ENCODE measurements at places on chromosomes 12 and 14. TPM values are rescaled to one million over a fixed set of nuclear protein-coding genes. Genes with fewer than 3 reads are reported as not detected.

GRCh38 chr14:101527987-101528386, 33.3 kb upstream of the DIO3 start:
- H3K4me1 ChIP-seq: no peaks in the 10 kb centered on the region
- H3K27me3 ChIP-seq: no peaks in the 10 kb centered on the region
- DNase-seq: no peak
- H3K36me3 ChIP-seq: no peaks in the 10 kb centered on the region
- H3K4me3 ChIP-seq: no peak overlapping the region
- H3K27ac ChIP-seq: no peak overlapping the region

GRCh38 chr14:95409477-95410272, 90.0 kb upstream of the CLMN start:
- peak overlapping the region; percentile 73 for H3K27ac ChIP-seq
- no peaks in the 10 kb centered on the region for H3K27me3 ChIP-seq
- peaks cover 25% of the 10 kb centered on the region for H3K4me1 ChIP-seq

DNA sequence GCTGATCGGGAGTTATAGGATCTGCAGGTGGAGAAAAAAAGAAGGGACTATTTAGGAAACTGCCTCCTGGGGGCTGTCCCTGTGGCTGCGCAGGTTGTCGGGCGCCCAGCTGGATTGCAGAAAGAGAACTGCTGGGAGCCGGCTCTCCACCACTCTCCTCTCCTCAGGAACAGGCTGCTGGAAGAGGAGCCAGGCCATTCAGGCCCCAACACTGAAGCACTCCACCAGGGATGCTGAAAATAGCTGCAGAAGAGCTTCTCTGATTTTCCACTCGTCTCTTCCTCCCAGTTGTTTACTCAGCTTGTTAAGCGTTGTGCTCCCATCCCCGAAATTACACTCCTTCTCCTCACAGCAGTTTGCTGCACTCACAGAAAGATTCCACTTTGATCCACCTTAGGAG, 347.3 kb downstream of the GLT1D1 start:
- no peak for DNase-seq
- H3K36me3 ChIP-seq: no peaks in the 10 kb centered on the region
- H3K27me3 ChIP-seq: no peaks in the 10 kb centered on the region
- no peak overlapping the region for H3K27ac ChIP-seq
- no peak overlapping the region for H3K4me3 ChIP-seq

GRCh38 chr14:50624447-50624846, 43.7 kb downstream of the SAV1 start:
- no peaks in the 10 kb centered on the region for H3K27me3 ChIP-seq
- no peak overlapping the region for H3K27ac ChIP-seq
- no peak for DNase-seq
- H3K36me3 ChIP-seq: no peaks in the 10 kb centered on the region
- no peak overlapping the region for H3K4me3 ChIP-seq

The NINJ2 gene
- total RNA-seq: 5.3 TPM

The FAM161B gene
- total RNA-seq: 4.5 TPM

DNA sequence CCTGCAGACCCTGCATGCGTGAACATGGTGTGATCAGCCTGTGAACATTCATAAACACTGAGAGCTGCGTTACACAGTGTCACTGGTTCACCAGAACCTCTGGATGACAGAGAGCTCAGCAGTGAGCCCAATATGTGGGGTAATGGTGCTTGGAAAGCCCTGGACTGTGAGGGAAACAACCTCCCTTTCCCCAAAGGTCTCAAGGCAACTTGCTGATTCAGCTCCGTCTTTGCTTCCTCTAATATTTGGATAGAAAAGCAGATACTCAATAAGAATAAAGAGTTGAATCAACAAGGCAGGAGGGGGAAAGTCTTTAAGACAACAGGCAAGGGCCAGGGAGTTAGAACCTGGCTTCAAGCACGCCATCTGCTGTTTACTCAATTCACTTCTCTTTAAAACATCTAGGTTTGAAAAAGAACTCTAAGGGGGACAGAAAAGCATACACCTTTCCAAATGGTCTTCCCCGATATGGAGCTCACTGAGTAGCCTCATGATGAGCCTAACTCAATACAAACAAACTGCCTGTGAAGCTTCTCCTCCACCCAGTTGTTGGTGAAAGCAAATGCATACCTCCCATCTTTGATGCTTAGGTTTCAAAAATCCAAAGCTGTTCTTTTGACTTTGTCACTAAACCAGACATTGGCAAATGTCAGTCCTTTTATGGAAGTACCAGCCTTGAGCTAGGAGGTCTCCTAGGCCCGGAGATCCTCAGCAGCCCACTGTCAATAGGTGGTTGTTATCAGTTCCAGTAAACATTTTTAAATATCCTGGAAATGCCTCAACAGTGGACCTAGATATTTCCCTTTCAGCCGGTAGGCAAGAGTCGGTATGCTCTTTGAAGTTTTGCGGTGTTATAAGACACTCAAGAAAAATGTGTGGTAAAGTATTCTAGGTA, 76.1 kb downstream of the SAMD4A start:
- peaks cover 24% of the 10 kb centered on the region for H3K4me1 ChIP-seq
- no peaks in the 10 kb centered on the region for H3K27me3 ChIP-seq
- H3K4me3 ChIP-seq: no peak overlapping the region
- H3K27ac ChIP-seq: peak overlapping the region; percentile 15
- DNase-seq: no peak

The AICDA gene
- not detected for total RNA-seq

The GPRC5D gene
- not detected for total RNA-seq

- no peak for DNase-seq
- no peak overlapping the region for H3K4me3 ChIP-seq
- no peaks in the 10 kb centered on the region for H3K4me1 ChIP-seq
- no peaks in the 10 kb centered on the region for H3K27me3 ChIP-seq
- H3K36me3 ChIP-seq: no peaks in the 10 kb centered on the region
Measured at GRCh38 chr12:93794738-93795137, 117.6 kb downstream of the CRADD start.

The ASB2 gene
- 47.2 TPM for total RNA-seq

The LRRK2 gene
- 32.0 TPM for total RNA-seq

The TMEM52B gene
- total RNA-seq: 2.8 TPM

The DHRS4L2 gene
- total RNA-seq: 6.9 TPM

- peaks cover 9% of the 10 kb centered on the region for H3K4me1 ChIP-seq
- no peaks in the 10 kb centered on the region for H3K27me3 ChIP-seq
- DNase-seq: no peak
Measured at GRCh38 chr14:60944204-60944603, 36.7 kb downstream of the TRMT5 start.

The CAPZA3 gene
- total RNA-seq: not detected

- H3K27me3 ChIP-seq: no peaks in the 10 kb centered on the region
- H3K4me1 ChIP-seq: no peaks in the 10 kb centered on the region
- H3K27ac ChIP-seq: no peak overlapping the region
- no peak for DNase-seq
- H3K4me3 ChIP-seq: no peak overlapping the region
Measured at GRCh38 chr12:79381248-79382208, 309.2 kb downstream of the PAWR start.

GRCh38 chr12:132433641-132434395, 56.1 kb upstream of the FBRSL1 start:
- no peaks in the 10 kb centered on the region for H3K27me3 ChIP-seq
- DNase-seq: no peak
- H3K4me3 ChIP-seq: no peak overlapping the region
- H3K4me1 ChIP-seq: no peaks in the 10 kb centered on the region
- no peaks in the 10 kb centered on the region for H3K36me3 ChIP-seq

The ORAI1 gene
- 4.7 TPM for total RNA-seq

DNA sequence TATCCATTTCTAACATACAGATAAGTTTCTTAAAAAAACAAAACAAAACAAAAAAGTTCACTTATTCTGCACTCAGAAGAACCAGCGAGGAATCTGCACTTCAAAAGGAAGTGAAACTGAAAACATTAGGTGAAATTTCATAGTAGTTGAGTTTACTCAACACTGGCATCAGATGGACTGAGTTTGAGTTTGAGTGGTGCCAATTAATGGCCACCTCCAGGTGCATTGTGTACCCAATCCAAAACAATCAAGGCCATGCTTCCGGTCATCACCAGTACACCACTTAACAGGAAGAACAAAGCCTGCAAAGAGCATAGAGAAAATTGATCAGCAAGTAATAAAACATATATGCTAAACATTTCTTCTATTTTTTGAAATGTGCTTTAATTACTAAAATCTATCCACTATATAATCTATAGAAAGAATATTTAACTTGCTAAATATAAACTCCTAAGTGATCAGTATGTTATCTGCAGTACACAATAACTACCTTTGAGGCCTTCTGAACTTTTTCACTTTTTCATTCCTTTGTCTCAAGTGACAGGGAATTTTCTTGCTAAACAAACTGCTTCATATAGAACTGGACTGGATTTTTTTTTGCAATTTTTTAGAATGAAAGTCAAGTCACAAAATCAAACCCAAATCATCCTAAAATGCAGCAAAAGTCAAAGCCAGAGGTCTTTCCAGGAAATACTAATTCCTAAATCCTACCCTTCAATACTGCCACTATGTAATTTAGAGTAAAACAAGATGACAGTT, 11.5 kb downstream of the SLC38A2 start:
- no peak overlapping the region for H3K27ac ChIP-seq
- H3K27me3 ChIP-seq: no peaks in the 10 kb centered on the region
- no peak overlapping the region for H3K4me3 ChIP-seq
- peaks cover 57% of the 10 kb centered on the region for H3K36me3 ChIP-seq

GRCh38 chr12:76945867-76946266, 67.0 kb upstream of the CSRP2 start:
- H3K27me3 ChIP-seq: no peaks in the 10 kb centered on the region
- H3K4me1 ChIP-seq: no peaks in the 10 kb centered on the region
- H3K4me3 ChIP-seq: no peak overlapping the region
- no peak overlapping the region for H3K27ac ChIP-seq

DNA sequence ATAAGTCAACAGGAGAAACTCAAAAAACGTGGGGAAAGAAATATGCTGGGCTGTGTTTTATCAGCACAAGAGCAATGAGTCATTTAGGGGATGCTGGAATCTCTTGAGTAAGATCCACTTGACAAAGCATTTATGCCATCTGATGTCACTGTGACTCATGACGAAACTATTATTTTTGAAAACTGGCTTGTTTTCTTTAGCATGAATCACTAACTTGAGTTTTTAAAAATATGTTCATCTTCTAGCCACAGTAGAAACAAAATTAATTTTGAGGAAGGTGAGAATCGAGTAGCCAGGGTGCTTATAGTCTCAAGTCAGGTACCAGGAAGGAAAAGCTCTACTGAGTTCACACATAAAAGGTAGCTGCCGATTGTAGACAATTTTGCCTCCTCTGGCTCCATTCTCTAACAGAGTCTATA, 456.2 kb upstream of the MGAT4C start:
- H3K4me1 ChIP-seq: no peaks in the 10 kb centered on the region
- no peak overlapping the region for H3K4me3 ChIP-seq
- no peaks in the 10 kb centered on the region for H3K36me3 ChIP-seq
- DNase-seq: no peak
- H3K27me3 ChIP-seq: no peaks in the 10 kb centered on the region

GRCh38 chr12:70772836-70773235, 135.6 kb upstream of the PTPRB start:
- no peak for DNase-seq
- no peaks in the 10 kb centered on the region for H3K27me3 ChIP-seq
- H3K4me1 ChIP-seq: peaks cover 11% of the 10 kb centered on the region

GRCh38 chr12:119115296-119115905, 63.3 kb upstream of the HSPB8 start:
- no peaks in the 10 kb centered on the region for H3K4me1 ChIP-seq
- DNase-seq: no peak
- H3K36me3 ChIP-seq: no peaks in the 10 kb centered on the region
- no peaks in the 10 kb centered on the region for H3K27me3 ChIP-seq
- H3K4me3 ChIP-seq: no peak overlapping the region

- H3K4me3 ChIP-seq: no peak overlapping the region
- no peaks in the 10 kb centered on the region for H3K36me3 ChIP-seq
- DNase-seq: no peak
- no peak overlapping the region for H3K27ac ChIP-seq
Measured at GRCh38 chr12:32240831-32241230, 134.2 kb downstream of the BICD1 start.

- H3K36me3 ChIP-seq: peaks cover 10% of the 10 kb centered on the region
- no peak overlapping the region for H3K27ac ChIP-seq
- no peaks in the 10 kb centered on the region for H3K27me3 ChIP-seq
- DNase-seq: no peak
Measured at GRCh38 chr14:63524537-63525155, 18.5 kb downstream of the PPP2R5E start.

- no peaks in the 10 kb centered on the region for H3K4me1 ChIP-seq
- H3K27me3 ChIP-seq: no peaks in the 10 kb centered on the region
- H3K36me3 ChIP-seq: no peaks in the 10 kb centered on the region
Measured at GRCh38 chr12:52495389-52495788, 2.3 kb upstream of the KRT6A start.

All from thoracic aorta (tissue), 2 donors.